CD4-positive, alpha-beta T cell treated with Interleukin-6 for 4 hours (primary cell): ENCODE measurements at places on chromosomes 12 and 14.

DNA sequence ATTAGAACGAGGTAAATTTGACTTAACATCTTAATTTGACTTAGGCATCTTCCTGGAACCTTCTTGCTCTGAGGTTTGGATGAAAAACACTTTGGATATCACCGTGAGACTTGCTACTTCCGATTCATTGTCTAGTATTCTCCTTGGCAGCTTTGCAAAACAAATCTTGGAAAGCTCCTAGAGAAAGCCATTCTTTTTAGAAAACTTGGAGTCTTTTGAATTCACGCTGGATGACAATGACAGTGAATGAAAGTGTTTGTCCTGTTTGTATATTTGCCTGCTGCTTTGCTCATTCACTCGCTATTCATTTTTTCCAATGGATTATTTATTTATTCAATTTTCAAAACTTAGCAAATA, 222.1 kb upstream of the HMGA2 start:
- no peak for DNase-seq

DNA sequence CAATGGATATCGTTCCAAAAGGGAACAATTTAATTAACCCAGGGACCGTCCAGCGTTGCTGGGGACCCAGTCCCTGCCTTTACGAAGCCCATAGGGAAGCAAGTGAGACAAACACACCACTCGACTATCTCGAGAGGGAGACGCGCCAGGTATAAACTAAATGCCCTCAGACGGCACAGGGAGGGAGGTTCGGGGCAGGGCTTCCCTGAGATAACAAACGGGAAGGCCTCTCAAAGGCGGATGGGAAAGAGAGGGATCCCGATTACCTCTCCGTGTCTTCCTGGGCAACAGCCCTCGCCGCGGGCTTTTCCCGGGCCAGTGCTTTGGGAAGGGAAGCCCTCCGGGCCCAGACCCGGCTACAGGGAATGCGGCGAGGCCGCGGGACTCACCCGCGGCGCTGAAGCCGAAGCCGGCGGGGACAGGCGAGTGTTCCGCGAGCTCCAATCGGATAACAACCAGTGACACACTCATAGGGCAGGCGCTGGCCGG, 390 bp downstream of the BRAP start:
- no peak for DNase-seq

DNA sequence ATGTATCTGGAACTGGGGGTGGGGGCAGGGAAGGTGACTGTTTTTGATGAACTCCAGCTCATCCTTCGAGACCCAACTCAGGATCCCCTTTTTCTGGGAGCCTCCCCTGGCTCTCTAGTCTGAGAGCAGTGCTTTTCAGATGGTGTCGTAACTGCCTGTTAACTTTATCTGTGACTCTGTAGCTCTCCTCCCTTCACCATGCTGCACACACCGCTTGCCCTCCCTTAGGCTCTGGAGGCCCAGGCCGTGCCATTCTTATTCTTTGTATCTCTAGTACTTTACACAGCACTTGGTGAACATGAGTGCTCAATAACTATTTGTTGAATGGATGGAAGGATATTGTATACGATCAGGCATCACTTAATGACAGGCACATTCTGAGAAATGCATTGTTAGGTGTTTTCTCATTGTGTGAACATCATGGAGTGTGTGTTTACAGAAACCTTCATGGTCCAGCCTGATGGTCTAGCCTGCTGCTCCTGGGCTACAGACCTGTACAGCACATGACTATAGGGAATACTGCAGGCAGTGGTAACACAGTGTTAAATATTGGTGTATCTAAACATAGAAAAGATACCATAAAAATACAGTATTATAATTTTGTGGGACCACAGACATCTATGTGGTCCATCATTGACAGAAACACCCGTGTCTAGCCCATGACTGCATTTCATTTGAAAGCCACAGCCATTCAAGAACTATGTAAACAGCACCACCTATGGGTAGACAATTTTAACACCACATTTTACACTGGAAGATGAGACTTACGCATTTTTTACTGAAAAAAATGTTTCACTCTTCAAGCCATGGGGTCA, 91.8 kb downstream of the EML1 start:
- peak; percentile 21 for DNase-seq

GRCh38 chr12:54858562-54858961, 4.2 kb downstream of the MUCL1 start:
- no peak for DNase-seq

DNA sequence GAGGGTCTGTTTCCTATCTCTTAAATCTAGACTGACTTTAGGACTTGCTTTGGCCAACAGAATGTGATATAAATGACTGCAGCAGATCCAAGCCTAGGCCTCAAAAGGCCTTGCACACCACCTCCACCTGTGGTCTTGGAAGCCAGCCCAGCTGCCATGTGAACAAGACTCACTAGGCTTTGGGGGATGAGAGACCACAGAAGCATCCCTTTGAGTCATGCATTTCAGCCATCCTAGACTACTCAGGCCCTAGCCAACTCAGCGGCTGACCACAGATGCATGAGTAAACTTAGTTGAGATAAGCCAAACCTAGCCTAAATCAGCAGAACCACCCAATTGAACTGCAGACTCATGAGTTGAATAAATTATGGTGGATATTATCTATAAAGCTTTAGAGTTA, 87.7 kb downstream of the KCNH5 start:
- DNase-seq = no peak

- no peak for DNase-seq
Observed at GRCh38 chr14:52111583-52111982, 42.7 kb upstream of the NID2 start.

DNA sequence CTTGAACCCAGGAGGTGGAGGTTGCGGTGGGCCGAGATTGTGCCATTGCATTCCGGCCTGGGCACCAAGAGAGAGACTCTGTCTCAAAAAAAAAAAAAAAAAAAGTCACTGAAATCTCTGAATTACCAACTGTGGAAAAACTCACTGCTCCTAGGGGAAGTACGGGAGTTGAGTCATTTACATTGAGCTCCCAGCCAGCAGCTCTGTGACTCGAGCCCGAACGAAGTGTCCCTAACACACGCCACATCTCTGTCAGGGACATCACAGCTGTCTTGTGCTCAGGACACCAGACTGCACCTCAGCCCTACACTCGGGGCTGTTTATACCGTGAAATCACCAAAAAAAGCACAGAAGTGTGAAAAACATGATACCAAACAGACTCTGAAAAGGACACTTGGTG, 21.1 kb downstream of the ATP6V0A2 start:
- no peak for DNase-seq

DNA sequence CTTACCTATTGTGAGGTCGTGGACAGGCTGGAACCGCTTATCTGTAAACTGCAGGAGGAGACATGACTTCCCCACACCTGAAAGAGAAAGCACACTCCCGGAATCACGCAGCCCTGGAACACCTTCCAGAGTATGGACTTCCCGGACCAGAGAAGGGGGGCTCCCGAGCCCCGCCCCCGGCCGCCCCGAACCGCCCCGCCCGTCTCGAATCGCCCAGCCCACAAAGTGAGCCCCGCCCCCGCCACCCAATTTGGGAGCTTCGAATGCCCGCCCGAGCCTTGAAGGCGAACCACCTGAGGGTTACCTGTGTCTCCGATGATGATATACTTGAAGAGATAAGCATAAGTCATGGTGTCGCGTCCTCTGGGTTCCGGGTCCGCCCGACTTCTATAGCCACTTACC, 235 bp downstream of the RAB2B start:
- peak; percentile 87 for DNase-seq

DNA sequence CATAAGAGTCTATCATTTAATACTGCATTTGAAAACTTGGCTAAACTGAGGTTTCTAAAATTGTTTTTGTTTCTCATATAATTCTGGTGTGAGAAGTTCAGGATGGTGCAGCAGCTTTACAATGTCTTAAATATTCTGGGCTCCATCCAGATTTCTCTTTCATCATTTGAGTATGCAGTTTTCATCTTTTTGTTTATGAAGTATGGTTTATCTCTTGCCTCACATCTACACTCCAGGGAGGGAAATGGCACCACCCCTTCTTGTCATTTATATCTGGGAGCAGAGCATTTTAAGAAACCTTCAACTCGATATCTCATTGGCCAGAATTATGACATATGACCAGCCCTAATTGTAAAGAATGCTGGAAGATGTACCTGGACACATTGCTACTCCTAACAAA, 24.3 kb downstream of the GEMIN2 start:
- DNase-seq = no peak

DNA sequence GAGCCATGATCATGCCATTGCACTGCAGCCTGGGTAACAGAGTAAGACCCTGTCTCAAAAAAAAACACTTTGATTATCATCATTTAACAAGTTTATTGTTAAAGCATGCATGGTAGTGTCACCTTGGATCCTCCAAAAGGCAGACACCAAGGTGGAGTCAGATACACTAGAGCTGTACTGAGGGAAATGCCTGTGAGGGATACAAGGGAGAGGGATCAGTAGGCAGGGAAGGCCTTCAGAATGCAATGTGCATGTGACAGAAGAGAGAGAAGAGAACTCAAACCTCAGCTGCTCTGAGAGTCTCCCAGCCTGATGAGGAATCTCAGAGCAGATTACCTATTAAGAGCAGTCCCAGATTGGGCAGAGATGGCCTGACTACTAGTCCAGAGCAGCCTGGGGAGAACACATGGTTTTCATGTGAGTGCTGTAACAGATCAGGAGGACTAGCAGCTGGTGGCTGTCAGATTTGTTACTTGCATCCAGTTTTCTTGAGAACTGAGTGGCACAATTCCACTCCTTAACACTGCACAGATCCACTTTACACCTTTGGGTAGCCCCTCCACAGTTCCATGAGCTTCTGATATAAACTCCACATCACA, 38.0 kb upstream of the A2ML1 start:
- DNase-seq = no peak

GRCh38 chr14:68104518-68104917, 284.9 kb downstream of the RAD51B start:
- no peak for DNase-seq

- no peak for DNase-seq
Observed at GRCh38 chr12:19234171-19234704, 104.7 kb downstream of the PLEKHA5 start.

DNA sequence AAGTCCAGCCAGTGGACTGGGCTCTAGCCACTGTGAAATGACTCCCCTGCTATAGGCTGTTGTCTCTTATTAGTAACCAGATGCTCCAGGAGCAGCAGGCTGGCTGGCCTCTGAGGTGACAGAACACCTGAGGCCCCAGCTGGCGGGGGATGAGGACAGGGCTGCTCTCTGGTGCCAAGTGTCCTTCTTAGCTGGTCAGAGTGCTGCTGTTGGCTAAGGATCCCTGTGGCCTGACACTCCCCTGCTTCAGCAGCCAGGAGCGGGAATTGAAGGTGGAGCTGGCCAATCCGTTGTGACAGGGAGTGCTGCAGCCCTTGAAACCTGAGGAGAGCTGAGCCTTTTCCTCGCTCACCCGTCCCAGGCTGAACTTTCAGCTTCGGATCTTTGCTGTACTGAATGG, 30.7 kb downstream of the TMEM229B start:
- no peak for DNase-seq

DNA sequence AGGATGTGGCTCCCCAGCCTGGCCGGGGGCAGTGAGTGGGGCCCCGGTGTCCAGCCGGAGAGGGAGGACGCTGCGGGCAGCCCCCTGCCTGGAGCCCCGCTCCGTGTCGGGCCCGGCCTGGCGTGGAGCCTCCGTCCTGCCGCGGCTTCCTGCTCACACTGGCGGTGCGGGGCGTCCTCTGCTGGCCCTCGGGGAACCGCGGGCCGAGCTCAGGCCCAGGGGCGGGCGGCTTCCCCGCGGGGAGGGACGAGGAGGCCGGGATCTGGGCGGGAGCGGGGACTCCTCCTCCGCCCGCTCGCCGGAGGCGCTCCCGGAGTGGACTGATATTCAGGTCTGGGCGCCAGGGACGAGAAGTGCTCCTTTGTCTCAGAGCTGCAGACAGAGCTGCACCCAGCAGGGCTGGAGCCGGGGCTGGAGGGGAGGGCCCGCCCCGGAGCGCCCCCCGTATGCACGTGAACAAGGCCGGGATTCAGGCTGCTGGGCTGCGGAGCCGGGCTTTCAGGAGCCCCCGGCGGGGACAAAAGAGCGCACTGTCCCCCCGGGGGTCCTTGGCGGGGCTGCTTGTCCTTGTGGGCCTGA, 2.2 kb downstream of the MMP17 start:
- peak; percentile 45 for DNase-seq

GRCh38 chr14:71371711-71372396, 464.6 kb downstream of the PCNX1 start:
- no peak for DNase-seq

GRCh38 chr12:48420039-48420775, 52.2 kb upstream of the ANP32D start:
- DNase-seq = no peak

DNA sequence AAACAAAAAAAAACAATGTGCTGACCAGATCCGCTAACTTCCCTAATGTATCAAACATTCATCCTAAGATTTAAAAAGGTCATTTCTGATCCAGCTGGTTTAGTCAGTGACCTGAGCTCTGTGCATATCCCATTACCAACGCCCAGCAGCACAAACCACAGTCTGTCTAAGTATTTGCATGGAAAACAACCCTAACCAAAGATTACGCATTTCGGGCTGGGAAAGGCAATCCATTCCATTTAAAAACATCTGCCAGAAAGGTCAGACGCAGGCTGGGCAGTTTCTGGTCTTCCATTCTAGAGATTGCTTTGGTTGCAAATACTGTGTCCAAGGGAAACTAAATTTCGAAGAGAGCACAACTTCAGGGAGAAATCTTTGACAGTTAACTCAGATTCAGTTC, 234.9 kb downstream of the FLRT2 start:
- no peak for DNase-seq

DNA sequence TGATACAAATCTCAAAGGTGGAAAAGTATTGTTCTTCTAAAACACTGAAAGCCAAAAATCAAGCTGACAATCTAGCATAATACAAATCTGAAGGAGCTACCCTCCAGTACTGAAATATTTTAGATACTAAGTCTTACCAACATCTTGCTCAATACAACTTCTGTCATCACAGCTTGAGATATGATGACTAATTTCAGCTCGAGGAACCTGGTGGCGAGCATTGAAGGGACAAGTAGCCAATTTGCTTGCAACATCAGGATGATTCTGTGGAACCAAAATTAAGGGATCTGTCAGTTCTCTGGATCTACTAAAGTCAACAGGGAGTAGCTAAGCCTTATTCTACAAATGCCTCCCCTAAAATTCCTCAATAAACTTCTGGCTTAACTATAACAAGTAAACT, 10.4 kb downstream of the GTSF1 start:
- no peak for DNase-seq

DNA sequence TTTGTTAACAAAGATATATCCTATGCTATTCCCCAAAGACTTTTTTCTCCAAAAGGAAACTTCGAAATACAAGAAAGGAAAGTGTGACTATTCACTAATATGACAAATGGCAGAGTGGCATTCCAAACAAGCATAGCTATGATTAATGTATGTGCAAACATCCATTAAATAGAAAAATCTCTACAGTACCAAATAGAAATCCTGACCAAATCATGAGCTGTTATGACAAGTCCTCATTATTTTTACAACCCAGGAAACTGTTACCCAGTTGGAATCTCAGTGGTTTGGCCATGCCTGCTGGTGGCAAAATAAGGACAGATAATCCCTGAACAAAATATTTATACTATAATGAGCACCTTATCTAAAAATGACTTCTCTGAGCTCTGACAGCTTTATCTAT, 202.1 kb downstream of the SEC23A start:
- no peak for DNase-seq

GRCh38 chr12:65532162-65532561, 253.7 kb downstream of the MSRB3 start:
- DNase-seq = no peak
